ENCODE measurements at places on chromosomes 12 and 14.

DNA sequence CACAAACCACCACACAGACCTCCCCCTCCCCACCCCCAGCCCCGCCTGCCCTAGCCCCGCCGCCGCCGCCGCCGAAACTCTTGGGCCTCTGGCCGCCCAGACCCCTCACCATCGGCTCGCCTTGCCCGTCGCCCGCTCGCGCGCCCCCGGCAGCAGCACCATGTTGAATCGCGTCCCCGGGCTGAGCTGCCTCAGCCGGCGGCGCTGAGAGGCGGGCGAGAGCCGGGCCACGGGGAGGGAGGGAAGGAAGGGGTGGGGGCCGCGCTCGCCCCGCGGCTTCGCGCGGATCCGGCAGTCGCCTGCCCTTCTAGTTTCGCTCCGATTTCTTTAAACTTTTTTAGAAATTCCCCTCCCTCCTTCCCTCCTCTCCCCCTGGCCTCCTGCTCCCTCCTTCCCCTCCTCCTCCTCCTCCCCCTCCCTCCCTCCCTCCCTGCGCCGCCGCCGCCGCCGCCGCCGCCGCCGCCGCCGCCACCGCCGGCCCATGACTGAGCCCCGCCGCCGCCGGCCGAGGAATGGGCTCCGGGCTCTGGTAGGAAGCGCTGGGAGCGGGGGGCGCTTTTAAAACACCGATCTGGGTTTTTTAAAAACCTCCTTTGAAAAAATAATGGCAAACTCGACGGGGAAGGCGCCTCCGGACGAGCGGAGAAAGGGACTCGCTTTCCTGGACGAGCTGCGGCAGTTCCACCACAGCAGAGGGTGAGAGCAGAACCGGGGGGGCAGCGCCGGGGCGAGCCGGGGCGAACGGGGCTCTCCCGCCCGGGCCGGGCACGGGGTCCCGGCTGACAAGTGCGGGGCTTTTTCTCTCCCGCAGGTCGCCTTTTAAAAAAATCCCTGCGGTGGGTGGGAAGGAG lies at the start of gene ARID2:
Gene ARID2 (plus strand): TSS at position 474 of the 851 bp plus-strand sequence. CDS start 131 bp downstream, at position 605.
- peak; percentile 64 for DNase-seq

GRCh38 chr12:4621511-4621910 lies 27.3 kb downstream of the AKAP3 start:
- no peak for DNase-seq

DNA sequence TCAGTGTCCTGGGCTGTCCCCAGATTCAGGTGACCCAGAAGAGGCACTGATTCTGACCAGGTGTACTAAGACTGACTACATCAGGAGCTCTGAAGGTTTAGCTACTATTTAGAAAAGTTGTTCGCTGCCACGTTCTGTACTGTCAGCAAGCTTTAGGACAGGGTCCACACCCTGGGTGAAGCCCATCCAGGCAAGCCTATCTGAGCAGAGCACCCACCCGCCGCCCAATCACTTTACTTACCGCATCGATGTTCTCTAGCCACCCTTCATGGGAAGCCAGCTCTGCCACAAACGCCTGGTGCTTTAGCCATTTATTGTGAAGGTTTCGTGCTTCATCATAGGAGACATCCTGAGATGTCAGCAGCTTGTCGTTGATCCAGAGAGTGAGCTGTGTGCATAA lies 79.8 kb downstream of the PLEKHG3 start:
- DNase-seq = no peak

DNA sequence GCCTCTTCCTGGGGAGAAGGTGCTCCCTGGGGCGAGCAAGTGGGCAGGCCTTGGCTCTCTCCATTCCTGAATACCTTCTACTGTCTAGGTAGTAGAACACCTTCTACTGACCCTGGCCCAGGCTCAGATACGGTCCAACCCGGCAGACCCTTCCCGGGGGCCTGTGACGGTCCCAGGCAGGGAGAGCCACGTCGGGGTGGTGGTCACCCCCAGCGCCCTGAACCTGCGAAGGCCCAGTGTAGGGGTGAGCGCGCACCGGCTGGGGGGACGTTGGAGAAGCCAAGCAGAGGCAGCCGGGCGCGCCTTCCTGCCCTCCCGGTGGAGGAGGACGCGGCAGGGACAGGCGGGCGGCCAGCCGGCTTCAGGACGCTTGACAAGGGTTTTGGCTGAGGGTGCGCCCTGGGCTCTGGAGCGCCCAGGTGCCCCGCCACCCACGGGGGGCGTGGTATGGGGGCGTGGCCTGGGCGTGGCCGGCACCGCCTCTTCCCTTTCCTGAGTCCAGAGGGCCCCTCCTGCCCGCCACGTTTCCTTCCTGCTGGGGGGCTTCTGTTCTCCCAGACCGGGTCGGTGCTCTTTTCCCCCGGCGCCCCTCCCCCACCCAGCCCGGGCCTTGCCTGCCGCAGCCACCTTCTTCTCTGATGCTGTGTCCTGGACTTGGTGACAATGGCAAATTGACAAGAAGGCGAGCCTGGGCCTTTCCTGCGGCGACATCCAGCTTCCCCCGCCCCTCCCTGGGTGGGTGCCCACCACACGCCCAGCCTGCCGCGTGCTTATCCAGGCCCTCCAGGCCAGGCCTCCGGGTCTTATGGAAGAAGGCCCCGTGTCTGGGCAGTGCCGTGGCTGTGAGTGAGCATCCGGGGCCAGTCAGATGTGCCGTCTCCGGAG lies 24.5 kb upstream of the PPP1R13B start:
- DNase-seq = no peak

GRCh38 chr14:65330416-65330815 lies 82.1 kb upstream of the FUT8 start:
- DNase-seq = no peak

- DNase-seq = peak; percentile 6
Observed at GRCh38 chr14:58944343-58944967, 244.0 kb upstream of the DAAM1 start.

- no peak for DNase-seq
Observed at GRCh38 chr12:1117371-1117770, 126.3 kb downstream of the ERC1 start.

DNA sequence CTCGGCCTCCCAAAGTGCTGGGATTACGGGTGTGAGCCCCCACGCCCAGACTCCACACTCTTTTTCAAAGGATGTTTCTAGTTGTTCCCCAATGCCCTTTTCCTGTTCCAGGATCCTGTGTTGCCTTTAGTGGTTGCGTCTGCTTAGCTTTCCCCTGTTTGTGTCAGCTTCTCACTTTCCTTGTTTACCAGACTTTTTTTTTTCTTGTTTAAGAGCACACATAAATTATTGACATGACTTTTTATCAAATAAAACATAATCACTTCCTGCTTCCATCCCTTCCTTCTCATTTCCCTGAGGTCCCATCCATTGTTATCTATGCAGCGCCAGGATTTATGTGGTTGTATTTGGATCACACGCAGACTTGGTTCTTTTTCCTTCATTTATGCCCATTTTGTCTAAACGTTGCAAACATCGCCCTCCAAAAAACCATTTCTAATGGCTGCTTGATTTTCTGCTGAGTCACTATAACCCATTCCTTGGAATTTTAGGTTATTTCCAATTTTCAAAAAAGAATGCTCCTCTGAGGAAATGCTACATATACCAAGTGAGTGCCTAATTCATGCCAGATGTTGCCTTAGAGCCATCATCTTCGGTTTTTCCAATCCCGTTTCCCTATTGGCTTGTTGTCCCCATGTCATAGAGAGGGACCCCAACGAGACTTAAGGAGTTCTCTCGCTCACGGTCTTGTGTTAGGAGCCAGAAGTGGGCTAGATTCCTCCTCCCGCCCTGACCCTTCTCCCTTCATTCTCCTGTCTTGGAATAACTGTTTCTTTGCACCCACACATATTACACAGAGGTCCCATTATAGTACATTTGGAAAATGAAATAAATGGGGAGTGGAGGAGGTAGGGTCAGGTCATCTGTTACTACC lies 13.5 kb upstream of the CYP46A1 start:
- DNase-seq = no peak

DNA sequence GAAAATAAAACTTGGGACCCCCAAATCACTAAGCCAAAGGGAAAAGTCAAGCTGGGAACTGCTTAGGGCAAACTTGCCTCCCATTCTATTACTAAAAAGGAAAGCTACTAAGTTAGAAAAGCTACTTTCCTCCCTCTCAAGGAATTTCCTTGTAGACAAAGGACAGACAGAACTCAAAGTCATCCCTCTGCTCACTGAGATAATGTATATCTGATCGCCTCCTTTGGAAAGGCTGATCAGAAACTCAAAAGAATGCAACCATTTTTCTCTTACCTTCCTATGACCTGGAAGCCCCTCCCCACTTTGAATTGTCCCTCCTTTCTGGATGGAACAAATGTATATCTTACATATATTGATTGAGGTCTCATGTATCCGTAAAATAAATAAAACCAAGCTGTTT lies 190.5 kb upstream of the DCN start:
- no peak for DNase-seq

DNA sequence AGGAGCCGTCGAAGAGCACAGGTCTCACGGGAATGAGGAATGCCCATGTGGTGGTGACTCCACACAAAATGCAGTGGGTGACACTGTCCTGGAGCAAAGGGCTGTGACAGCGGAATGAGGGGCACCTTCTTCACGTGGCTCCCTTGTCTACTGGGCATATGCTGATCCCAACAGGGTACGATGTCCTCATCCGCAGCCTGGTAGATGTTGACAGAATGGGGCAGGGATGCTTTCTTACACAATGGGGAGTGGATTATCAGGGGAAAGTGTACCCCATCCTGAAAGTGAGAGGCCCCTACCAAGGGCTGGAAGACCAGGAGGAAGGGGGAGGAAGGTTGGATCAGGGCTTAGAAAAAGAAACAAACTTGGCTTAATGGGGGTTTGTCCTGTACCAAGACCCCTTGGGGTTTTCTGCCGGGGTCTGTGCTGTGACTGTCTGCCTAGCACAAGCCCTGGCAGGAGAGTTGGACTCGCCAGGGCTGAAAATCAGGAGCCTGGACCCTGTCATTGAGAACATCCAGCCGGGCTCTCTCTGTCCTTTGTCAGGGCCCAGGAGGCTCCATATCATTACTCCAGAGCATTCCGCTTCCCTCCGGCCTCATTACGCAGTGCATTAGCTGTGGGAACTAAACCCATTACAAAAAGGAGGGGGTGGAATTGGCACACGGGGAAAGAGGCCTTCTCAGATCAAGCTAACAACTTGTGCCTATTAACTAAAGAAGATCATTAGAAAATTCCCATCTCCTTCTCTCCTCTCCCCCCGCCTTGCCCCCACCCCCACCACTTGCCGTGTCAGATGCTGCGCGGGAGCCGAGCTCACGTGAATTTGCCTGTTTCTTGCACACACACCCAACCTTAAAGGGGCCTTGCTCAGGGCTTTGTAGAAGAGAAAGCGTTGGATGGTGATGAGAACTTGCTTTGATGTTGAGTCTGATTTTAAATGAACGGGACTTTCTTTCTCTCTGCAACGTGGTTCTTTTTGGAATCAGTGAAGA lies 171.8 kb upstream of the PARP11 start:
- DNase-seq = no peak

DNA sequence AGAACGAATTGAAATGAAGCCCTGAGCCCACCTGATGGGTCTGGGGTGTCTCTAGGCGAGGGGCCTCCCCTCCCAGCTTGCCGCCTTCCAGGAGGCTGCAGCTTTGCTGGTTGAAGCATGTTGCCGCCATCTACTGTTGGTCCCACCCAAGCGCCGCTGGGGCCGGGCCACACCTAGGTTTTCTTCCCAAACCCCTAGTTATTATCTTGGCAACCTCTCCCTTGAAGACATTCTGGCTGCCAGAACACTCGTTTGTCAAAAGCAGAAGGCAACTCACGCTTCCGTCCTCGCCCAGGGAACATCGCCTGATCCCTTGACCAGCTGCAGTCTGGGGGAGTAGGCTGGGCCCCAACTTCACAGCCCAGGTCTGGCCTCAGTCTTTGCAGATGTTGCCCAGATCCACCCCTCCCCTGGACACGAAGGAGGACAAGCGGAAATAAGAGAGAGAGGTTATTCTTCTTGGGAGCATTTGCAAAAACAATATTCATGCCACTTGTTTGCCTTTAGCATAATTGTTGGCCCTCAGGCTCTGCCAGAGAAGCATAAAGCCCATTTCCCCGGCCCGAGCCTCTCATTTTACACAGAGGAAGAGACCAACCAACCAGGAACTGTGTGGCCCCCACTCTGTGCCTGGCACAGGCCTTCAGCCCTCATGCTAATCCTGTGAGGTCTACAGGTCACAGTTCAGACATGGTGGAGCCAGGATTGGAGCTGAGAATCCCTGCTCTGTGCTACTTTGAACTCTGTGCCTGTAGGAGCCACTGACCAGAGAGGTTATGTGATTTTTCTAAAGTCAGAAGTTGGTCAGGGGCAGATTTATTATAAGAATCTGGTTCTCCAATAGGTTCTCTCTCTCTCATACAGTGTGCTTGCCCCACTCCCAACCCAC lies 6.8 kb downstream of the EMP1 start:
- DNase-seq = no peak

GRCh38 chr14:102696332-102696731 lies 80.9 kb upstream of the TRAF3 start:
- no peak for DNase-seq

DNA sequence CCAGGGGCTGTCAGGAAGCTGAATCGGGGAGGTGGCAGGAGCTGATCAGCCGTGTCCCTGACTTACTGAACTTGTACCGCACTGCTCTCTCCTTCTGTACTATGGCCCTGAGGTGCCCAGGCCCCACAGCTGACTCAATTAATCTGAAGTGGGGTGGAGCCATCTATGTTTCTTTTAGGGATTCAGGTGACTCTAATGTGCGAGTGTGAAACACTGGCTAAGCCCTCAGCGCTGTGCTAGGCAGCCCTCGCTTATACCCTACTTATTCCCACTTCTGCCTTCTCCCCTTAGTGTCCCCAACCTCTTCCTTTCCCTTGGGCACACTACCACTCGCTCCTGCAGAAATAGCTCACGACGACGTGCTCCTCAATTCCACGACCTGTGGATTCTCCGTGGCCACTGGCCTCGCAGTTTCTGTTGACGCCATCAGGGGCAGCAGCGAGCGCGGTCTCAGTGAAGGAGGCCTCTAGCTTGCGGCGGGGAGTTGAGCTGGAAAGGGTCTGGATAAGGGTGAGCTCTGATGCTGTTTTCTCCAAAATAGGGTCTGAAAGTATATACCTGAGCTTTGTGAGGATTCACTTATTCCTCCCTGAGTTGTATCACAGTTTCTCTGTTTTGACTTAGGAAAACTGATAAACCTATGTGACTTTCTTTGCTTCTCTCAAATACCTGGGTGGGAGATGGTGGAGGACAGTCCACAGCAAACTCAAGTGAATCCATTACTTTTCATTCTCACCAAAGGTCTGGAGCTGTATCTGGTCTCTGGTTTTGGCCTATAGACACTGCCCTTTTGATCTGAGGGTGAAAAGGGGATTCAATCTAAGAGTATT lies 167.6 kb downstream of the SLC41A2 start:
- peak; percentile 24 for DNase-seq

DNA sequence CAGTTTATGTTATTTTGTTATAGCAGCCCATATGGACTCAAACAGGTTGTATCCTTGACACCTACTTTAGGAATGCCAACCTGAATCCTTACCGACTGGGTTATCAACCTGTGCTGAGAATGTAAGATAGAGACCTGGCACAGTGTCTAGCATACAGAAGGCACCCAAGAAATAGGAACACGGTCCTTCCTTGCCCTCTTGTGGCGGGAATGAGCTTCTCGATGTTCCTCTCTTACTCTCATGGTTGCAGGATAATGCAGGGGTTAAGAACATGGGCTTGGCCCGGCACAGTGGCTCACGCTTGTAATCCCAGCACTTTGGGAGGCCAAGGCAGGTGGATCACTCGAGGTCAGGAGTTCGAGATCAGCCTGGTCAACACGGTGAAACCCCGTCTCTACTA lies 6.5 kb downstream of the C12orf43 start:
- peak; percentile 85 for DNase-seq

GRCh38 chr12:42704810-42705401 lies 115.4 kb upstream of the PRICKLE1 start:
- DNase-seq = no peak

GRCh38 chr14:55915456-55915855 lies 202.8 kb upstream of the PELI2 start:
- no peak for DNase-seq

GRCh38 chr12:27453421-27453820 lies 6.9 kb downstream of the SMCO2 start:
- DNase-seq = no peak

Measured in HT-29 (cell line).